ENCODE measurements at places on chromosomes 2 and 18. TPM values are rescaled to one million over a fixed set of nuclear protein-coding genes. Genes with fewer than 3 reads are reported as not detected.
A peak's percentile ranks its signal among the peaks of the same experiment; 100 is the strongest.

GRCh38 chr2:43288417-43289305 lies 62.3 kb upstream of the ZFP36L2 start:
- no peak for DNase-seq

LPIN1 gene
- 25.0 TPM for total RNA-seq

GRCh38 chr2:113720167-113720566 lies 36.3 kb downstream of the SLC35F5 start:
- peak; percentile 21 for DNase-seq

GRCh38 chr2:127568128-127568527 lies 32.6 kb downstream of the MYO7B start:
- no peak for DNase-seq

DNA sequence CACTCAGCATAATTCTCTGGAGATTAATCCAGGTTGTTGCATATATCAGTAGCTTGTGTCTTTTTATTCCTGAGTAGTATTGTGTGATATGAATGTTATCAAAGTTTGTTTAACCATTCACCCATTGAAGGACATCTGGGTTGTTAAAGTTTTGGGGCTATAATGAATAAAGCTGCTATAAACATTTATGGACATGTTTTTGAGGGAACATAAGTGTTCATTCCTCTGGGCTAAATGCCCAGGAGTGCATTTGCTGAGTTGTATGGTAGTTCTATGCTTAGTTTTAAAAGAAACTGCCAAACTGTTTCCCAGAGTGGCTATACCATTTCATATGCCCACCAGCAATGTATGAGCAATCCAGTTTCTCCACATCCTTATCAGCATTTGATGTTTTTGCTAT lies 21.8 kb upstream of the KCNJ13 start:
- no peak for DNase-seq

Measured in RPMI7951 (cell line).